ENCODE measurements at places on chromosomes 12 and 14.
A peak's percentile ranks its signal among the peaks of the same experiment; 100 is the strongest.

- no peak for DNase-seq
These were observed 19.3 kb downstream of the CHD8 start for GRCh38 chr14:21436567-21437062.

DNA sequence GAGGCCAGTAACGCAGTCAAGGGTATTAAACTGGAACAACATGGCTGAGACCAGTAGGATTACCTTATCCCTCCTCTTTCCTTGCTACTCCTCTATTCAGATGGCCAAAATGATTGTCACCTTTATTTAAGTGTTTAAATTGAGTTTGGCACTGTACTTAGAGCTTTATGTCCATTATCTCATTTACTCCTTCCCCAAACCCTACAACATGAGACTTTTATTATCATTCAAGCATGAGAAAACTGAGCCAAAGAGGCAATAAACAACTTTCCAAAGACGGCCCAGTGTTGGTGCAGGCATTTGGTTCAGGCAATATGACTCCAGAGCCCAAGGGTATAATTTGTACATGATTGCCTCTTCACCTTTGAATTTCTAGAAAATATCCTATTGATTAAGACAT, 370.9 kb upstream of the KITLG start:
- no peak for DNase-seq

- no peak for DNase-seq
These were observed 19.9 kb downstream of the CCND2 start for GRCh38 chr12:4293299-4293965.

DNA sequence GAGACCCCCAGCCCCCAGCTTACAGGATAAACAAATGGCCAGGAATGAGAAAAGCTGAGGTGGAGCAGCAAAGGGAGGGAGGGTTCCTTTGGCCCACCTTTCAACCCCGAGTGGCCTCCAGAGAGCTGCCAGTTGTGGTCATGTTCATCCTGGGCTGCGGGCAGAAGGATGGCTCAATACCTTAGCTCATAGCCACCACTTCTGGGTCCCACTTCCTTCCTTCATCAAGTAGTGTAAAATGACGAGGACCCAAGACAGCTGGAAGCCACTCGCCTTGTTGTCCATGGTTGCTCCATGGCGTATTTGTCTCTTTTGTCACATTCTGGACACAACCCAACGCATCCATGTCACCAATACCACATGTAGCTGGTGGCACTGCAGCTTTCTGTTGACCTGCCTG, 24.2 kb downstream of the CRACR2A start:
- no peak for DNase-seq

DNA sequence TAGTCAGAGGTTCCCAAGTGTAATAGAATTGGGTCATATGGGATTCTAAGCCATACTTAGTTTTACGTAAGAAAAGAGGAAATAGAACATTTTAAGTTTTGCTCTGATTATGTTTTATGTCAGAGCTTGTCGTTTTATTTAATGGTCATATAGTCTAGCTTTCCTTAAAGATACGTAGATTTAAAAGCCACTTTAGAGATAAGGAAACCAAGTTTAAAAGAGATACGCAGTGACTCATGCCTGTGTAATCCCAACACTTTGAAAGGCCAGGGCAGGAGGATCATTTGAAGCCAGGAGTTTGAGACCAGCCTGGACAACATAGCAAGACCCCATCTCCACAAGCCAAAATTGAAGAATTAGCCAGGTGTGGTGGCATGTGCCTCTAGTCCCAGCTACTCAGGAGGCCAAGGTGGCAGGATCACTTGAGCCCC, 19.5 kb downstream of the MAPK1IP1L start:
- DNase-seq, result no peak

DNA sequence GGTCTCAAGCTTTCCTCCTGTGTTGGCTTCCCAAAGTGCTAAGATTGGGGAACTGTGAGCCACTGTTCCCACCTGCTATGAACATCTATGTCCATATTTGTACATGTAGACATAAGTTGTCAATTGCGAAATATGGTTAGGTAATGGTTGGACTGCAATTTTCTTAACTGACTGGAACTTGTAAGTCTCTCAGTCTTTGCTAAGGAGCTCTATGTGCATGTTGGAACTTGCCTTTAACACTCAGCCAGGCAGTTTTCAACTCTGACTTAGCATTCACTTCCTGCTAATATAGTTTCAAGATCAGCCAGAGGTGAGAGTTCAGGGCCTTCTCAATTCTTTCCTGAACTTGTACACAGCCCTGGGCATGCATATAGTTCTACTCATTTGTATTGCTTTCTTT, 44.5 kb upstream of the EEA1 start:
- no peak for DNase-seq

DNA sequence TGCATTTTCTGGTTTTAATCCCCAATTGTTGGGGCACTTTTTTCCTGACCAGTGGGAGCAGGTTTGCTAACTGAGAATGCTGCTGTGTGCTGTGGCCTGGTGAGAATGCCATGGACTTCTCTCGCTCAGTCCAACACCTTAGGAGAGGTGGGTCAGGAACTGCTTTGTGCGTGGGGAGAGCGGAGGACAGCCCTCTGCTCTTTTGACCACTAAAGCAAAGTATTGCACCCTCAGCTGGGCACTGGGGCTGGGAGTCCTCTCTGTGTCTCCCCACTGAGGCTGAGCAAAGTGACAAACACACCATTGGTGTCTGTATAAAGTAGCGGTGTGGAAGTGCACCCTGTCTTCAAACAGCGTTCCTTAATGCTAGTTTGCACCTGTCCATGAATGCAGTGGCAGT, 136.2 kb downstream of the SAMD4A start:
- DNase-seq, result no peak

DNA sequence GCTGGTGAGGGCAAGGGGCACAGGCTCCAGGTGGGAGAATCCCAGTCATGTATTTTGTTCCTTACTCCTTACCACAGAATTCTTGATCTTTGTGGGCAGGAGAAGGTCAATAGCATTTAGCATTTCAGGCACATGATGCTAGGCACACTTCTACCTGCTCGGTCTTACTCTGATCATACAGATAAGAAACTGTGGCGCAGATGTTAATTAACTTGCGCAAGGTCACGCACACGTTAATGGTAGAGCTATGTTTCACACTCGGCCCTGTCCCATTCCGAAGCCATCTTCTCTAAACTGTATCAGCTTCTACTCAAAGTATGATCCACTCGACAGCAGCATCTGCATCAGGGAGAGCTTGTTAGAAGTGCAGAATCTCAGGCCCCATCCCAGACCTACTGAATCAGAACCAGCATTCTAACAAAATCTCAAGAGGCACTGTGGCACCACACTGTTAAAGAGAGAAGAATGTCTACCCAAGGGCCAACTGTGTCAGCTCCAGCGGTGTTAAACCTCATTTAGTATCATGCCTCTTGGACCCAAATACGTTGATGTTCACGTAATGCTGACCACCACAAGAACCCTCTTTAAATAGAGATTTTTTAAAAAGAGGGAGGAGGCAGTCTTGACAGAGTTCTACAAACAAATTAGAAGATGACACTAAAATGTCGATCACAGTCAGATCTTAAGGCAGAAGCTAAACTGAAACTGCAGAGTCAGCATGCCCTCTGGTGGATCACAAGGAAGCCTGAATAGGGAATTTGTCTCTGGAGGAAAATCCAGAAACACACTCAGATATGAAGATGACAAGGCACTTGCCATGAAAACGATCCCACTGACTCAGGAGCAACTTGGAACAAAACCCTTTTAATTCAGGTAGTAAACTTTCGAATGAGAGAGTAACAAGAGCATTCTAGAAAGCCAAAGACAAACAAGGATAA, 7.3 kb downstream of the STXBP6 start:
- peak; percentile 33 for DNase-seq

DNA sequence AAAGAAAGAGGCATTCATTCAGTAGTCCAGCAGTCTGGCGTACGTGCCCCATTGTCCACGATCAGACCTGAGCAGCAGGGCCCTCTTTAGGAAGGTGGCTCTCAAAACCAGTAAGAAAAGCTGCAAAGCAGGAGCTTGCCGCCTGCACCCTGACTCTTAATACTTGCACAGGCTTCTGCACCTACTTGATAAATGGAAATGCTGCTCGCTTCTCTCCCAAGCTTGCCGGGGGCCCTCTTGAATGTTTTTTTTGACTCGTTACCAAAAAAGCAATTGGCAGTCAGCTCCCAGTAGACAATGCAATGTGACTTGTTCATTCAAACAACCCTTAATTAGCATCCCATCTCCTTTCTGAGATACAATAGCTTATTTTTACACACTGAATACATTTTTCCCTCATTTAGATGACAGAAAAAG, 27.2 kb upstream of the PTPRB start:
- no peak for DNase-seq

GRCh38 chr12:5745251-5745888, 199.7 kb downstream of the ANO2 start:
- DNase-seq, result peak; percentile 77

DNA sequence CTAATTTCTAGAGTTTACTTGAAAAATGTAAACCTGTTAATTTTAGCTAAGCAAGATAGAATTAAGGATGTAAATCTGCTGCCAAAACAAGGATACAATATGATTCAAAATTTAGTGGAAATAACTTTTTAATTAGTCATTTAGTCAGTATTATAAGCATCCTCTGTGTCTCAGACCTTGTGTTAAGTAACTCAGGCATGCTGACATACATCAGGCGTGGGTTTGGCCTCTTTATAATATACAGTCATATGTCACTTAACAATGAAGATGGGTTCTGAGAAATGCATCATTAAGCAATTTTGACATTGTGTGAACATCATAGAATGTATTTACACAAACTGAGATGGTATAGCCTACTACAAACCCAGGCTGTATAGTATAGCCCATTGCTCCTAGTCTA, 386.9 kb downstream of the ZFP36L1 start:
- DNase-seq, result no peak

DNA sequence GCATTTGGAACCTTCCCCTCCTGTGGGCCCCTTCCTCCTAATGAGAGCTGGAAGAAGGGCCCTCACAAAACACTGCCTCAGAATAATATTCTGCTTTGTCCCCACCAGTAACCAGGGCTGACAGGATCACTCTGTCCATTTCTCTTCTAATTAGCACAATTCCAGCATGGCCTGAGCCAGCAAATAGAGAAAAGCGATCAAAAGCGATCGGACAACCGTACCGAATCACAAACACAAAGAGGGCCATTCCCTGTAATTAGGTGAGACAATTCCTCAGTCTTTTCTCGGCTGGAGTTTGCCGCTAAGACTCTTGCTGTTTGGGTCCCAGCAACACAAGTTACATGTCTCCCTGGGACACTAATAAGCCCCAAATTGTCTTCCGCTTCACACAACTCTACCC, 35.6 kb upstream of the VSX2 start:
- no peak for DNase-seq

DNA sequence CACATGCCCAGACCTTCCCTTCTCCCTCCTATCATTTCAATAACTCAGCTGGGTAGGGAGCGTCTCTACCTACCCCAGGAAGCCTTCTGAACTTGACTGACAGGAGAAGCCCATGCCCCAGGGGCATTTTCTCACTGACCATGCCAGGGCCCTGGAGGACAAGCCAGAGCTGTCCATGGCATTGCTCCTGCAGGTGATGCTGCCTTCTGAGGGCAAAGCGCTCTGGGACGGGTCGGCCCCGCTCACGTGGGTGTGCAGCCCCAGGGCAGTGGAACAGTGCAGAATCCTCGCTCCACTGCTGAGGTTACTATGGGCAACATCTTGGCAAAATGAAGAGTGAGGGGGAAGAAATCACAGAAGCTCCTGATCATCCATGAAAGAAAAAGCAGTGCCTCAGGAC, 28.5 kb upstream of the CIPC start:
- DNase-seq, result no peak

- DNase-seq, result no peak
These were observed 634.9 kb downstream of the FSCB start for GRCh38 chr14:43872222-43872621.

- DNase-seq, result no peak
These were observed 7.5 kb downstream of the RESF1 start for GRCh38 chr12:31966558-31967205.

- DNase-seq, result no peak
These were observed 762.4 kb downstream of the SLC6A15 start for GRCh38 chr12:84150201-84150600.

DNA sequence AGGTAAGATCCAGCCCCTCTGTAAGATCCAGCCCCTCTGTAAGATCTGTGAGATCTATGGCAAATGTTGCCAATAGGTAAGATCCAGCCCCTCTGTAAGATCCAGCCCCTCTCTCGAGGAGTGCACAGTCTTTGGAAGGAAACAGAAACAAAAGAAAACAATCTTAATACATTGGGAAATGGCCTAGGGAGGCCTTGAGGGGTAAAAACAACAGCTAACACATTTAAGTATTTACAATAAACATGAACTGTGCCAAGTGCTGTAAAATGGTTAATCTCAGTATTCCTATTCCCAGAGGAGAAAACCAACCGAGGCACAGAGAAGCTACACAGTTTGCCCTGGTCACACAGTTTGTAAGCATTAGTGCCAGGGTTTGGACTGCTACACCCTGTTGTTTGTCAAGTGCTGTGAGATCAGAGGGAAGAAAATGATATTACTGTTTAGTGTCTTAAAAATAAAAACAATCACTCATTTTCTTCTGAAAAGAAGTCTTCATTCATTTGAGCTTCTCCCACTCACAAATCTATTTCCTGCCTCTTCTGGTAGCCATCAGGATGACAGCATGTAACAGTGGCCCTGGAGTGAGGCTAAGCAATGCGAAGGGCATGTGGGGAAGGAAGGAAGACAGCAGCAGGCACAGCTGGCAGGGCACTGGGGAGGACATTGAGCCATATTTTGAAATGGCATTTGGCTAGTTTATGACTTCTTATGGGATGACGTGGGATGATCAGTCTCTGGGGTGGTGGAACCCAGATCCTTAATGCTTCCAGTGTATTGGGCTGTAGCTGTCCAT, 118.7 kb upstream of the PTPRQ start:
- no peak for DNase-seq

DNA sequence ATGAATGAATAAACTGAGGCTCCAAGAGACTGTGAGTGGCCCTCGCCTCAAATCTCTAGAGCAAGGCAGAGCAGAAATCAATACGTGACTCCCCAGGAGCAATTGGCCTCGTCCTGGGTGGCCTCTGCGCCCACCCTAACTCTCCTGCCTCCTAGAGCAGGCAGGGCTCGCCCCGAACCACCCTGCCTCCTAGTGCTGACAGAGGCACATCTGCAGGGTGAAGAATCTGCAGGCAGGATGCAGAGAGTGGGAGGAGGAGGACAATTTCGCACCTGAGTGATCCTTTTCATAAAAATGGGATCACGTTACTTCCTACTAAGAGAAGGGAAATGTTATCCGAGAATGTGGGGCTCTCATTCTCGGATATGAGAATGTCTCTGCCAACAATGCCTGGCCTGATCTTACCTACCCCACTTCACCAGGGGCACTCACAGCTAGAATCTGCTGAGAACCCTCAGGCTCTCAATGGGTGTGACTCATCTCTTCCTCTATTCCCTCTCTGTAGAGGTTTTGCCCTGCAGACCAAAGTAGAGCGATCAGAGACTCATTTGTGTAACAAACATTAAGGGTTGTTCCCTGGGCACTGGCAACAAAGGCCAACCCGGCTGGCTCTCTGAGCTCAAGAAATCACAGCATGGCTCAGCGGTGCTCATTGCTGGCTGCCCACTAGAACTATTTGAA, 61.7 kb upstream of the BCL2L14 start:
- DNase-seq, result no peak

Measured in right hindlimb (tissue), 1 donor.